ENCODE measurements at places on chromosomes 7 and 10.

DNA sequence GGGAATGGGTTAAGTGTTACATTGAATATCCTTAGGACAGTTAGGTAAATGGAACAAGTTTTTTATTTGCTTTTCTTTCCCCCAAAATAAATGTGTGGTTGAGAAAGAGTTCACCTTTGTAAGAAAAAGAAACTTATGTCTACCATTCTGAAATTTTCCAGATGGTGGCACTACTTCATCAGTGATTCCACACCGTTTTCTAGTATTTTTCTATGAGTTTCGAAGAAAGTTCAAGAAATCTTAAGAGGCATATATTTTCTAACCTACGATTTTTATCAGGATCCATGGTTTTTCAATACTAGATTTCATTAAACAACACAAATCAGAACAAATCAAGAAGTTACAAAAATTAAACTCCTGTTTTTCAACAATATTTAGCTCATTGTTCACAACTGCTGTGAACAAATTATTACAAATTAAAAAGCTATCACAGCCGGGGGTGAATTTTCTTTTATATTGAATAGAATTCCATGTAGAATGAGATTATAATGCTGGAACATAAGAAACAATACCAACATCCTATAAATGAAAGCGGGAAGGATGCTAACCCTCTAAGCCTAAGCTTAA is 163.1 kb upstream of the NPVF start:
- H3K36me3 ChIP-seq: no peaks in the 10 kb centered on the region
- no peak for DNase-seq
- peaks cover 1% of the 10 kb centered on the region for H3K4me1 ChIP-seq
- no peak overlapping the region for H3K27ac ChIP-seq

GRCh38 chr10:107616463-107617410 is 452.2 kb upstream of the SORCS1 start:
- no peak overlapping the region for H3K27ac ChIP-seq
- no peaks in the 10 kb centered on the region for H3K27me3 ChIP-seq
- no peak for DNase-seq
- no peaks in the 10 kb centered on the region for H3K36me3 ChIP-seq
- H3K4me3 ChIP-seq: no peak overlapping the region

GRCh38 chr7:4841007-4841784 is 20.6 kb downstream of the PAPOLB start:
- peaks cover 7% of the 10 kb centered on the region for H3K27me3 ChIP-seq
- no peak overlapping the region for H3K27ac ChIP-seq
- H3K4me3 ChIP-seq: no peak overlapping the region
- no peaks in the 10 kb centered on the region for H3K4me1 ChIP-seq

DNA sequence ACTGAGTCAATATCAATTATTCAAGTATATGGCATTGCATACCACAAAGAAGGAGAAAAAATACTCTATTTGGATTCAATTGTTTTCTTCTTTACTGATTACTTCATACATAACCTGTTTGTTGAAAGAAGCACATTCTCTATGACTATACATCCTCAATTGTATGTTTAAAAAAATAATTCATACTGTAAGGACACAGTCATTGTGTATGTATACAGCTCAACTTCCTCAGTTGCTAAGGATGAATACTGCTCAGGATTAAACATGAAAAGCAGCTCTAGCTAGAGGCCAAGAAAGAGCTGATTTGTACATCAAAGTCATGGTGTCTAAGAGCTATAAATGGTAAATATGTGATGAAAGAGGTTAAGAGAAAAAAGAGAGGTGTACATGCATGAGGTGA is 15.8 kb upstream of the BPGM start:
- no peak overlapping the region for H3K27ac ChIP-seq
- H3K4me1 ChIP-seq: peaks cover 3% of the 10 kb centered on the region
- no peak for DNase-seq

- no peaks in the 10 kb centered on the region for H3K36me3 ChIP-seq
- H3K4me1 ChIP-seq: no peaks in the 10 kb centered on the region
- no peak overlapping the region for H3K27ac ChIP-seq
- DNase-seq: no peak
Observed at GRCh38 chr7:102165136-102165535, 121.5 kb upstream of the SH2B2 start.

- no peak overlapping the region for H3K4me3 ChIP-seq
- H3K4me1 ChIP-seq: no peaks in the 10 kb centered on the region
- H3K27ac ChIP-seq: no peak overlapping the region
- no peaks in the 10 kb centered on the region for H3K36me3 ChIP-seq
Observed at GRCh38 chr10:119988333-119988732, 95.8 kb downstream of the SEC23IP start.

DNA sequence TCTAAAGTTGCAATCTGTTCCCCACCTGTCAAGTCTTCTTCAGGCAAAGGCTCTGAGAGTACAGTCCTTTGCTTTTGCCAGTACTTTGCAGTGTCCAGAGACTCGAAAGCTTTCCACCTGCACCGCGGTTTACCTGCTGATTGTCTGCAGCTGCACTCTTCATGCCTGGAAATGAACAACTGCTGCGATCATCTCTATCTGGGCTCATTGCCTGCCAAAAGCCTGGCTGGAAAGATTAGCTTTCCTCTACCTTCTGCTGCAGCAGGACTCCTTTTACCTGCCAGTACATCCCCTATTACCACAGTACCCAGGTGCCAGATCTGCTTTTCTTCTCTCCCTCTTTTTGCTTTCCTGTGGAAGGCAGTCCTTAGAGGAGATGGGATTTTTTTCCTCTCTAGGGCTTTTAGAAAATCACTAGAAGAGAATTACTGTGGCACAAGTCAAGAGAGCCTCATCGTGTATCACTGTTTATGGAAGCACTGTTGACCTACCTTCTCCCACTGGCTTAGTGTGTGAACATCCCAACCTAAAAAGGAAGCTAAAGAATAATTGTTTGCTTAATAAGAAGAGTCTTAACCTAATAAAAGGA is 2.2 kb downstream of the STRIP2 start:
- peaks cover 11% of the 10 kb centered on the region for H3K36me3 ChIP-seq
- H3K4me1 ChIP-seq: peaks cover 24% of the 10 kb centered on the region
- H3K27me3 ChIP-seq: peaks cover 26% of the 10 kb centered on the region
- no peak overlapping the region for H3K27ac ChIP-seq
- H3K4me3 ChIP-seq: no peak overlapping the region

GRCh38 chr10:90999512-91000172 is 78.8 kb upstream of the ANKRD1 start:
- H3K27ac ChIP-seq: no peak overlapping the region
- no peaks in the 10 kb centered on the region for H3K4me1 ChIP-seq
- no peaks in the 10 kb centered on the region for H3K36me3 ChIP-seq
- DNase-seq: no peak

- H3K4me3 ChIP-seq: no peak overlapping the region
- no peaks in the 10 kb centered on the region for H3K27me3 ChIP-seq
- H3K27ac ChIP-seq: no peak overlapping the region
- H3K4me1 ChIP-seq: peaks cover 10% of the 10 kb centered on the region
Observed at GRCh38 chr7:101238226-101239182, 902 bp upstream of the CLDN15 start.

DNA sequence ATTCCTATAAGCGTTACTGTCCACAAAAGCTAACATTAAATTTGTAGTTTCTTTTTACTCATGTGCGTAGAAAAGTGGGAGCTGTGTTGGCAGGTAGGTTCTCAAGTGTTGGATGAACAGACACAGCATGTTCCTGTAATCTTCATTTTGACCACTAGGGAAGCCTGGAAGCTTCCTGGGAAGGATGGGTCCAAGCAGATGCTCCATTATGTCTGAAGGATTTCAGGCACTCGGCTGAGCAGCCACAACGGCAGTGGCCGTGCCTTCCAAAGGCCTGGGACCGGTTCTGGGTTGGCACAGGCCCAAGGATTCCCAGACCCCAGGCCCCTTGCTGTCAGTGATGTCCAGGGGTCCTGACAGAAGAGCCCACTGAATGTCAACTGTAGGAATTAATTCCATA is 386.3 kb downstream of the TNS3 start:
- no peak overlapping the region for H3K4me3 ChIP-seq
- H3K36me3 ChIP-seq: no peaks in the 10 kb centered on the region
- no peaks in the 10 kb centered on the region for H3K4me1 ChIP-seq
- no peaks in the 10 kb centered on the region for H3K27me3 ChIP-seq
- no peak overlapping the region for H3K27ac ChIP-seq

DNA sequence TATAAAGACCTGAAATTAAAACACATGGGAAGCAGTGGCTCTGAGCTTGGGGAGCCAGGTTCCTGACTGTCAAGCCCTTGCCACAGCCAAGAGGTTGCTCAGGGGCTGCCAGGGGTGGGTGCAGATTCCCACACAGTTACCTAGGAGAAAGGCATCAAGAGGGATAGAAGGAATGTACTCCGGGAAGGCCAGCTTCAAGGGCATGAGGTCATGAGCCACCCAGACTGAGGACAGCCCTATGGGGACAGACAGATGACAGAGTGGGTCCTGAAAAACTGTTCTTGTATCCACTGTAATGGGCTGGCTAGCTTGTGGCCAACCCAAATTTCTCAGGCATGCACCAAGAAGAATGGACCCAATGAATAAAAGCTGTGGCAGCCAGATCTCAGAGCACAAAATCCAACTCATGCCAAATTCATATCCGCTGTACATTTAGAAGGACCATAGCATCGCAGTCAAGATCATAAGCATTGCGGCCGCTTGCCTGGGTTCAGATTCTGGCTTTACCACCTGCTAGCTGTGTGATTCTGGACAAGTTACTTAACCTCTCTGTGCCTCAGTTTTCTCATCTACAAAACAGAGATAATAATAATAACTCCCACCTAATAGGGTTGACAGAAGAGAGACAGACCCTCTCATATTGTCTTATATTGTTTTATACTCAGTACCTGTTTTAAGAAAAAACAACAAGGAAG is 44.9 kb upstream of the KCNMA1 start:
- H3K27me3 ChIP-seq: peaks cover 16% of the 10 kb centered on the region
- H3K27ac ChIP-seq: no peak overlapping the region
- no peaks in the 10 kb centered on the region for H3K36me3 ChIP-seq
- no peak overlapping the region for H3K4me3 ChIP-seq

- DNase-seq: no peak
- H3K27ac ChIP-seq: peak overlapping the region; percentile 39
- peaks cover 2% of the 10 kb centered on the region for H3K36me3 ChIP-seq
- peaks cover 36% of the 10 kb centered on the region for H3K4me1 ChIP-seq
Observed at GRCh38 chr10:48390933-48391845, 84.7 kb downstream of the MAPK8 start.

GRCh38 chr10:35872671-35873070 is 230.6 kb upstream of the FZD8 start:
- no peak for DNase-seq
- no peaks in the 10 kb centered on the region for H3K36me3 ChIP-seq
- H3K27ac ChIP-seq: no peak overlapping the region
- no peaks in the 10 kb centered on the region for H3K27me3 ChIP-seq
- H3K4me1 ChIP-seq: no peaks in the 10 kb centered on the region

DNA sequence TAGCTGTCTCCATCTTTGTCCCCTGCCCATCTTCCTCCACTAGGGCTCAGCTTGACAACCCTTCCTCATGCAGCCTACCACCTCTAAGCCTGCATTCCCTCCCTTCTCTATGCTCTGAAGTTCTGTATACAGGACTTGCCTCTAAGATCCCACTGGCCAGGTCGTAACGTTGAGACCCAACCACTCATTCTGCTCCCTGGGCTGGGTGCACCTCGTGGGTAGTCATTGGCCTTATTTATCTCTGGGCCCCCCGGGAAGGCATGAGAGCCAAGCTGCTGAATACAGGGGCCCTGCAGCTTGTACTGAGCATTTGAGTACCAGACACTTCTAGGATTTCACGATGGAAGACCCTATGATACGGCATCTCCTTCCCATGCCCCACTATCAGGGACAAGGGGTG is 31.2 kb downstream of the MYL10 start:
- no peaks in the 10 kb centered on the region for H3K4me1 ChIP-seq
- no peaks in the 10 kb centered on the region for H3K36me3 ChIP-seq
- no peaks in the 10 kb centered on the region for H3K27me3 ChIP-seq
- no peak overlapping the region for H3K4me3 ChIP-seq

- H3K27me3 ChIP-seq: no peaks in the 10 kb centered on the region
- H3K36me3 ChIP-seq: no peaks in the 10 kb centered on the region
- H3K4me1 ChIP-seq: no peaks in the 10 kb centered on the region
- no peak overlapping the region for H3K4me3 ChIP-seq
Observed at GRCh38 chr7:88806280-88807037, 10.9 kb upstream of the TEX47 start.
